Activated CD4-positive, alpha-beta T cell treated with anti-CD3 and anti-CD28 coated beads, Interleukin-2, amount 50 U/mL, for 24 hours (primary cell): ENCODE measurements at places on chromosomes 4 and X.

DNA sequence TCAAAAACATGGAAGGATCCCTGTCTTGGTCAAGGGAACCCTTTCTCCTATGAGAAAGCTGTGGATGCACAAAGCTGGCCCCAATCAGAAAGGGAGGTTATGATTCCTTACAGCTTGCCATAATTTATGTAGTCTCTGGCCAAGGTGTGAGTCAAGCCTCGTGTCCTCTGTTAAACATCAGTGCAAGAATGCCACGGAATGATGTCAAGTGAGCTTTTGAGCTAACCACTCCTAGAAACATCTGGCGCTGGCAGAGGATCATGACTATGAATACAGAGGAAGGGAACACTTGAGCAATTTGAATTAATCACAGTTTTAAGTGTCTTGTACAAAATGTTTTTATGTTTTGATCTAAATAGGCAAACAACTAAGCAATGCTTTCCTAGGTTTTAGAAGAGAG, 51.5 kb upstream of the RAP2C start:
- DNase-seq, result no peak

- DNase-seq, result no peak
These were observed 40.9 kb upstream of the GYPA start for GRCh38 chr4:144181391-144181790.

DNA sequence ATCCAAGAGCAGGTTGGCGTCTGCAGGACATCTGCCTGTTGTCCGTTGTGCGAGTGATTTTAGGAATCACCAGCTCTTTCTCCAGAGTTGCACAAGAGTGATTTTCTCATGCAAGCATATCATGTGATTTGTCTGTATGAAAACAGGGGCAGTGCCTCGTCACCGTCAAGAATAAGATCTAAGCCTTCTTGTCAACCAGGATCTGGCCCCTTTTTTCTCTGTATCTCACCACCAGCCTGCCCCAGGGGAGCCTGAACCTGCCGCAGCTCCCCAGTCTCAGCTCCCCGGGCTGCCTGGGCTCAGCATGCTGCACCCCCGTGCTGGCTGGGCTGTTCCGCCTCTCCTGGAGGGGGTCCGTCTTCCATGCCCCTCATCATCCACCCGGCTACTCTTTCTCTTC, 90.5 kb downstream of the STOX2 start:
- DNase-seq, result no peak

DNA sequence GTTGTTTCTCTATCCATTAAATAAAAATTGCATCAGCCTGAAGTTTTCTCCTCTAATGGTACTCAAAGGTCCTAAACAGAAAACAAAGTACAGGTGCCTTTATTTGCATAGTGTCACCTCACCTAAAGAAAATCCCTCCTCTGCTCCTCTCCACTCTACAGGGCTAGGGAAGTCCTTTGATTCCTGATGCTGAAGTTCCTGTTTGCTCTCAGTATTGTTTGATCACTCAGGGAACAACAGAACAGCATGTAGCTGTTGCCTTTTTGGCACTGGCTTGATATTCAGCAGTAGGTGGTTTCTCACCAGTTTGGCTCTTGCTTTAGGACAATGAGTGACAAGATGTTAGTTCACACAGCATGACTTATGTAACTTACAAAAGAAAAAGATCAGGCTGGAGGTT, 156.2 kb upstream of the SLC7A11 start:
- DNase-seq, result no peak

- no peak for DNase-seq
These were observed 324.3 kb upstream of the TAPT1 start for GRCh38 chr4:16550531-16550930.

DNA sequence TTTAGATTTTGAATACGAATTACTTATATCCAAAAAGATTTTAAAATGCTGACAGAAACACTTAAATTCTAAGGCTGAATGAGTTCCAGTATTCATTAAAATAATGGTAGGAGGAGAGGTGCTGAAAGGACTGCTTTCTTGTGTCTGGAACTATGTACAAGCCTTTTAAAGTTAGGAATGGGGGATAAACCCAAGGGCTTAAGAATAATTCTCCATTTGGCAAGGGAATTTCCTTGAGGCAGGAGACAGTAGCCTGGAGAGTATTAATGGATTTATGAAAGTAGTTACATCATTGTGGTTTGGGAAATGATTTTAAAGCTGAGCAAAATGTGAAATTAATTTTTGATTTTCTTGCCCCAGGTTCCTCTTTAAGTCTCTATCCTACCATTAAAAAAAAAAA, 266.5 kb upstream of the KCNIP4 start:
- no peak for DNase-seq

DNA sequence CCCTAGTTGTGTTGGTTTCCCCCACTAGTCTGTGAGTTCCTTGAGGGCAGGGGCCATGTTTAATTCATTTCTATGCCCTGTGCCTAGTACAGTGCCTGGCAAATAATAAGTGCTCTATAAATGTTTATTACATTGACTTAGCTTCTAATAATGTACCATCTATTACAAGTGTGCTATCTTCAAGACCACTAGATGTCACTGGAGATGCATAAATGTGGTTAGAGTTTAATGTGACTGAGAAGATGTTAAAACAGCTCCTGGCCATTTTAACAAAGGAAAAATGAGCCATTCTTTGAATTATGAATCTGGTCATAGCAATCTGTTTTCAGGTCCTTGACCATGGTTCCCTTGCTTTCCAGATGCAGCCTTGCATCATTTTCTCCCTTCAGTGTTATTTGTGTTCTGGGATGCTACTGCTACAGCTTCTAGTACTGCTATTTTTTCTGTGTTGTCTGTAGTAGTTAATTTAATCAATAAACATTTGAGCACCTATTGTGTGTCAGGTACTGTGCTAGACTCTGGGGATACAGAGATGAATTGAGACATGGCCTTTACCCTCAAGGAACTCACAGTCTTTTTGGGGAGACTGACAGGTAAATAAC, 43.2 kb downstream of the SLC9A6 start:
- no peak for DNase-seq

GRCh38 chrX:13569479-13570260, at the start of gene EGFL6:
EGFL6 (plus strand) TSS chrX:13569601; CDS start chrX:13569862, 261 bp downstream.
- no peak for DNase-seq

GRCh38 chr4:185933078-185933581, 121.1 kb upstream of the SORBS2 start:
- DNase-seq, result no peak

GRCh38 chrX:47380268-47380667, 9.9 kb downstream of the ZNF157 start:
- DNase-seq, result peak; percentile 52
